Cortex of kidney (tissue), 1 donor: ENCODE measurements at places on chromosomes 3 and 15.

DNA sequence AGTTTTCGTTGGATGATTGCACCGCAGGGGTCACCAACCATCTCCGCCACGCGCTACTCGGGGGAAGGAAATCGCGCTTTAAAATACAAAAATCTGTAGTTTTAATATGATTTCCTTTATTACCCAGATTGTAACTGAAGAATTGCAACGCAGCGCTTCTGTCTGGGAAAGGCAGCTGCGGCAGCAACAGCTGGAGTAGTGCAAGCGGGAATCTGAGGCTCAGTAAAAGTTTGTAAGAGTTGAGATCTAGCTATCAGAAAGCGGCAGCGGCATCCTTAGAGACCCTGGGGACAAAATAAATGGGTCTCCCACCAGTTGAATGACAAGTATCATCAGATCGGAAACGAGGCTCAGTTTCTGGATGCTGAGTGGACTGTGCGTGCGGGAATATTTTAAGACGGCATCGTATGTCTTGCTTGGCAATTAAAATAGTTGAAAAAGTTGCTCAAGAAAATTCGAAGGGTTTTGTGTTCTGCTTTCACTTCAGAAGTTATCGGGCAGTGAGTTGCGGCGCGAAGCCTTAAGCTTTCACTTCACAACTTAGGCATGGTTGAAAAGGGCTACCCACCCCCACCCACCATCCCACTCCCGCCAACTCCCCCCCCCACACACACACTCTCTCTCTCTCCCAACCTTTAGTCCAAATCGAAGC, 2.7 kb downstream of the MECOM start:
- no peak for DNase-seq

DNA sequence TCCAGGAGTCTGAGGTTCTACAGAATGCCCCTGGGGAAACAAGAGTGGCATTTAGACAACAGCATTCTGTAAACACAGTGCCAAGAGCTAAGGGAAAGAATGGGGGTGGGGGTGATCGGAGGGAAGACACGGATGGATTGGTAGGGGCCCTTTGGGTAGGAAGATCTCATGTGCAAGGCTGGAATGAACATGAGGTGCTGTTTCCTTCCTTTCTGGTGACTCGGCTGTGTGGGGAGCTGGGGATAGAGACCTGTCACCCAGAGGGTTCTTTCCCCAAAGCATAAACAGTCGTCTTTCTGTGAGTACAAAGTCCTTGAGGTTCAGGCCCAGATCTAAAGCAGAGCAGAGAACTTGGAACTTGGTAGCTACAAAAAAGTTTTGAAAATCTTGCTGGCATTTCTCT, 11.7 kb downstream of the TPM1 start:
- DNase-seq, result no peak

- no peak for DNase-seq
Measured at GRCh38 chr3:73143821-73144237, 82.4 kb downstream of the EBLN2 start.

DNA sequence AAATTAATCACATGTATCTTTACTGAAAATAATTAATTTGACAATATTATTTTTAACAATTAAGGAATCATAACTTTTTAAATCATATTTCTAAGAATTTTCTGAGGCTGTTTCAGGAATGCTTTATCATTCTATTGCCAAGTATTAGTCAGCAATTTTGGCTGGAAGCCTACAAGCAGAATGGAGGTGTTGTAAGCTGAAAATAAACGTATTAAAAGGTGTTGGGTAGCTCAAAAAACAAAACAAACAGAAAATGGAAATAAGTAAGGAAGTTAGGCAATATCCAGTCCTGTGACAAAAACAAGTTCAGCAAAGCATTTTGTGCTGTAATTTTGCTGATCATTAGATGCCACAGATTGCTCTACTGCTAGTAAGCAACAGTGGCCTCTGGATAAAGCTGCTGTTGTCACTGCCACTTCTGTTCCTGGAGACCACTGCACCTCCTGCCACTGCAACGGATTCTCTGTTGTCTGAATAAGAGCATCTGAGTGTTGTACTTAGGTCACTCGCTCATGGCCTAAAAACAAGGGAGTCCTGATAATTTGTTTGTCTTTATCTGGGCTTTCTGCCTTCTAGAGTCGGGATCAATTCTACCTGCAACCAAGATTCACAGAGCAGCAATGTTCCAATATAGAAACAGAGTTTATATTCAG, 63.5 kb upstream of the SLITRK3 start:
- no peak for DNase-seq

- no peak for DNase-seq
Measured at GRCh38 chr15:39145854-39146625, 434.8 kb upstream of the THBS1 start.

GRCh38 chr15:48373821-48374451, 42.7 kb downstream of the DUT start:
- DNase-seq, result no peak

DNA sequence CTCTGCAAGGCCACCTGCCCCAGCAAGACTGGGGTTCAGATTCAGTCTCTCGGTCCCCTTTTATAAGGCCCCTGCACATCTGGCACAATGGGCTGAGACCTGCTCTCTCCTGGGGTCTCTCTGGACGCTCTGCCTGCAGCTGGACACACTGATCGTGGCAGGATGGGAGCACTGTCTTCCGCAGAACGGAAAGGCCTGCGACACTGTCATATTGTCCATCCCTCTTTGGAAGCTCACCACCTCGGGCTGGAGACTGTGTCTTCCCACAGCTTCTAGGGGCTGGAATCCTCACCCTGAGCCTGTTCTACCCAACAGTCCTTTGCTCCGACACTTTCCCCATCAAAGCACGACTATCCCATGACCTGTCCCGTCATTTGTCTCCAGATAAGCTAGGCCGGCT, 11.5 kb upstream of the IGDCC4 start:
- no peak for DNase-seq
